ENCODE measurements at places on chromosomes 5 and 9.
A peak's percentile ranks its signal among the peaks of the same experiment; 100 is the strongest.

DNA sequence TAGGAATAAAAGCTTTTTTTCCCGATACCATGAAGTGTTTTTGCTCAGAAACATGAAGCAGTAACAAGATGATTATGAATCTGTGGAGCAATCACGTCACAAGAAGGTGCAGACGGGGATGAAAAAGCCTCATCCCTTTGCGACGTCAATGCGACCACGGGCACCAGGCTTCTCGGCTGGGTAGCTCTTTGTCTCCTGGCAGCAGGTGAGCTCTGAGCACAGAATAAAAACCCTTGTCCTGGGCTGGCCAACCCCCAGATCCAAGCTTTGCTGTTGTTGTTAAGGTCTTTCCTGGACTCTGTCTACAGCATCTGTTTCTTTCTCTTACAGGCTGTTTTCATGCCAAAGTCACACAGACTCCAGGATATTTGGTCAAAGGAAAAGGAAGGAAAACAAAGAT lies 113.8 kb downstream of the ANKRD18B start:
- no peak for DNase-seq

DNA sequence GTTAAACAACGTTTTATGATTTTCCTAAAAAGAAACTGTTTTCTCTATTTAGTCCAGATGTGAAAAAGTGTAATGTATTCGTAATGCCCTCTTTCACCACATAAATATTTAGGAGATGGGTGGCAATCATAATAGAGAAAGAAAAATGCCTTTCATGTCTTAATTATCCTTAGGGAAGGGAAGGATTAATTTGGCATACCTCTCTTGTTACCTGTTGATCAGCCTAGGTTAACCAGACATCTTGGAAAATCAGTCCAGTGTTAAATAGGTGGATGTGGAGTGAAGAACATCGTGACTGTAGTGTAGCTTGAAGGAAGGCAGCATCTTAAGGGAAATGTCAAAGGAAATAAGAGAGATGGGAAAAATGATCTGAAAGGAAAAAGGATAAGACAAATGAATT lies 76.2 kb downstream of the NNT start:
- no peak for DNase-seq

DNA sequence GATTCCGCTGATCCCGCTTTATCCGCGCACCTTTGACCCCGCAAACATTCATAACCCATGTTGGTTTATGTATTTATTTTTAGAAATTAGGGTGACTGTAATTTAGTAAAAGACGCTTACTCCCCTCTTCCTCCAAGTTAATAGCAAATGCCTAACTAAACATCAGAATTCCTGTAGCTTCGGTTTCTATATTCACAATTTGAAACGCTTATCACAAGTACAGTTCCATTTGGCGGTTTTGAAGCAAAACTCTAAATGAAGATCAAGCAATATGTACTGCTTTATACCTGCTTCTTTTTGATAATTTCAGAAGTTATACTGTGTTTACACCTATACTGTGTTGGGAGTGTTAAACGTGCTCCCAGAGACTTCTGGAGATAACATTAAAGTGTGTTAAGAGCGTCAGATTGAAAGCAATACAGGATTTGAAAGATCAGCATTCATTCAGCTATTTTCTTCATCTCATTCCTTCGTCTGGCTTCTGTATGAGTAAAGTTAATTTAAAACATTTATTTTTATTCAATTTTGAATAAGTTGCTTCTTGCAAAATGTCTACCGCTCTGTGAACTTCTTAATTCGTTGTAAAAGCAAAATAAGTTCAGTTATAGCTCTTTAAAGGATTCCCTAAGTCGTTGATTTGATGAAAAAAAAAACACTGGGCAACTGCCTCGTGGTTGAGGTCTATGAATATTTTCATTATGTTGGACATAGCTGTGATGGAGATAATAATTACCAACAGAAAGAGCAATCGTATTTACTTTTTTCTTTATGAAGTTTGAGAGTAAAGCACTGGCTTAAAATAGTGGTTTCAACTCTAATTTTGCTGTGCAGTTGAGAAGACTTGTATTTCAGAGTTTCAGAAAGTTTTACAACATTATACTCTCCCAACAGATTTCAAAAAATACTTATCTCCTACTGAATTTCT lies 2.5 kb downstream of the PRDM6 start:
- no peak for DNase-seq

DNA sequence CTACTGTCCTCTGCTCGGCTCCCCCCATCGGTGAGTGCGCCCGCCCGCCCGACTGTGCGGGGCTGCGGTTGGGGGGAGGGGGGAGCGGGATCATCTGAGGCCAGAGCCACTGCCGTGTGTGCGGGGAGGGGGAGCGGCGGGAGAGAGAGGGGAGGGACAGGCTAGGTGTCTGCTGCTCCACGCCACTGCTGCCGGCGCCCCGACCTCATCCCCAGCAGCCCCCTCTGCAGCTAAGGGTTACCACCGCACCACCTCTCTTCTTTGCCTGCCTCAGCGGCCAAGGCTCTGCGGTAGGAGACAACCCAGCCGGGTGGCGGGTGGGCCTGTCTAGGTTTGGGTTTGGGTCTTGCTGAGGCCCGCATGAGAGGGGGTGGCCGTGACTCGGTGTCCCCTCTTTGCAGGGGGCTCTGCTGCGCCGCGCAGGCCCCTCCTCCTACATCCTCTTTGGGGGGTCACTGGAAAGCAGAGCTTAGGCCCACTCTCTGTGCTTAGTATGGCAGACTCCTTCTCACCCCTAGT lies 670 bp upstream of the PURA start:
- peak; percentile 3 for DNase-seq

DNA sequence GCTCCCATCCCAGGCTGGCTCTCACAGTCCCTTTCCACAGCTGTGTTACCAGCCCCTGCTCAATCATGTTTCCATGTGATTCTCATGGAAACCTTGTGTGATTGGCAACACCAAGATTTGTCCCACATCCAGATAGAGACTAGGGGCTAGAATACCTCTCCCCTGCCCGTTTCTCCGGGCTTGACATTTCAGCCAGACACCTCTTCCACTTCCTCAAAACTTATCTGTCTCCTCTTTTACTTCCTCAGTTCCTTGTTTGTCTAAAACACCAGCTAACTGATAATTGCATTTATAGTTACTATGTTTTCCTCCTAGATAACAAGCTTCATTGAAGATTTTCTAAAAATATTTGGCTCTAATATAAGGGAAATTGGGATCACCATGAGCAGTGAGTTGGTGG lies 16.6 kb upstream of the KCNMB1 start:
- no peak for DNase-seq

DNA sequence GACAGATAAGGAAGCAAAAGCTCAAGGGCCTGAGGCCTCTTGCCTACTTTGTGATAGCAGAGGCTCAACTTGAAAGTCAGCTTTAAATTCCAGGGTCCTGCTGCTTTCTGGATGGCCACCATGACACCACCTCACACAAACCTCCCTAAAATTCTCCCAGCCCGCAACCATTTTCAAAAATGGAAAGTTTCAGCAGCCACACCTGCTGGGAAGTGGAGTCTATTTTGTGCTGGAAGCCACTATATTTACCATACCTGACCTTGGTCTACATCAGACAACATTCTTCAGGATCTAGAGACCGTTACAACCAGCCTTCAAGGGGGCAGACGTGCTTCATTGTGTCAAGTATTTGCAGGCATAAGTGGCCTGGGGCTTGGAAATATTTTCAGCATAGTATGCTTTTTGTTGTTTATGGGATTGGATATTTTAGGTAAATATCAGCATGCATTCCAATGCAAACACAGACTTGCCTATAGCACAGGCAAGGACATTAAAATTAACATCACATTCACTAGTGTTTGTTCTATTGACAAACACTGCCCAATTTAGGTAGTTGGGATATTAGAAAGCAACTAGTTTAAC lies 50.9 kb downstream of the BOD1 start:
- no peak for DNase-seq

DNA sequence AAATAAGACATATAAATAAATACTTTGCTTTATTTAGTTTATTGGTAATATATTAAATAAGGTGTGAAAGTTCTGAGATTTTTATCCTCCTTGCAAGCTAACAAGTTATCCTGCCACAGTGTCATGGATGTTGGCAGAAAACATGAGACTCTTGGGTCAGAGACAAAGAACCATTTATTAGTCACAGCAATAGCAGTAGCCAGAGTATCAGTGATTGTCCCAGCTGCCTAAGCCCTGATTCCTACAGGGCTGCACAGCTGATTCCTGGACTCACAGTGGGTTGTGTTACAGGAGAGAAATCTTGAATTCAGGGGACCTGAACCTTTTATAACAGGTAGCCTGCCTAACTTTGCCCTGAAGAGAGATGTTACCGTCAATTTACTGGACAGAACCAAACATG lies 304.5 kb upstream of the ZNF608 start:
- no peak for DNase-seq
